Effector memory CD8-positive, alpha-beta T cell (primary cell): ENCODE measurements at places on chromosomes 16 and 17.

GRCh38 chr16:10305912-10306311, 79.9 kb upstream of the ATF7IP2 start:
- DNase-seq, result no peak

- no peak for DNase-seq
These were observed 19.1 kb upstream of the COPRS start for GRCh38 chr17:31877911-31878702.

DNA sequence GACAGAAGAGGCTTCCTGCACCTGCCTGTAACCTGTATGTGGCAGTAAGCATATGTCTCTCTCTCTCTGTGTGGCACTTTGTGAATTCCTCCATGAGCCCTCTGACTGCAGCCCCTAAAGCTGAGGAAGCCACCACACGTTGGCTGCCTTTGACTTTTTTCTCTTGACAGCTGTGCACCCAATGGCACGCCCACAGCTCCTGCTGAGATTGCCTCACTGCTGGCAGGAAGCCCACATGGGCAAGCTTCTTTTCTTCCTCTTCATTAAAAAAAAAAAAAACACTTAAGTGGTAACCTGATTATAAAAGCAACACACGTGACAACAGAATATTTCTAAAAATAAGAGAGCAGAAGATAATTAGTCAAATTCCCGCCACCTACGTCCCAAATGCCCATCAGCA, 34.0 kb upstream of the PIRT start:
- no peak for DNase-seq

- no peak for DNase-seq
These were observed 14.5 kb upstream of the TNFRSF13B start for GRCh38 chr17:16986391-16986790.

GRCh38 chr17:41682631-41683030, 6.1 kb upstream of the EIF1 start:
- no peak for DNase-seq

DNA sequence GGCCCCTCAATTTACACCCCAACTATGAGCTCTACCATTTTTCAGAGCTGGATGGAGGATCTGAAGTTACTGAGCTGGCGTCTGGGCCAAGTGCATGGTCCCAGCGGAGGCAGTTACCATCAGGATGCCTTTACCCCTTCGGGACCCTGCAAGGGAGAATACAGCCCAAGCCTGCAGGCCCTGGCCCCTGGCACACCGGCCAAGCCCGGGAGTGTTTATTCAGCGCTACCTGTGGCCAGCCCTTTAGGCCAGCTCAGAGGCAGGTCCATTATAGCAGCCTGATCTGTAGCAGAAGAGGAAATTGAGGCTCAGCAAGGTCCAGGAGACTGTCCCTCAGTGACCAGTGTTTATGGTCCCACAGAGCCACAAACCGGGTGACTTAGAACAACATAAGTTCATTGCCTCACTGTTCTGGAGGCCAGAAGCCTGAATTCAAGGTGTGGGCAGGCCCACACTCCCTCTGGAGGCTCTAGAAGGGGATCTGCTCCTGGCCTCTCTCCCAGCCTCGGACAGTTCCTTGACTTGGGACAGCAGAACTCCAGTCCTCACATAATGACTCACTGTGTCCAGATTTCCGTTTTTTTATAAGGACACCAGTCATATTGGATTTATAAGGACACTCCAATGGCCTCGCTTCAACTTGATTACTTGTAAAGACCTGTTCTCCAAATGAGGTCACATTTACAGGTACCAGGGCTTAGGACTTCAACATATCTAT, 8.8 kb downstream of the SEC14L5 start:
- no peak for DNase-seq

DNA sequence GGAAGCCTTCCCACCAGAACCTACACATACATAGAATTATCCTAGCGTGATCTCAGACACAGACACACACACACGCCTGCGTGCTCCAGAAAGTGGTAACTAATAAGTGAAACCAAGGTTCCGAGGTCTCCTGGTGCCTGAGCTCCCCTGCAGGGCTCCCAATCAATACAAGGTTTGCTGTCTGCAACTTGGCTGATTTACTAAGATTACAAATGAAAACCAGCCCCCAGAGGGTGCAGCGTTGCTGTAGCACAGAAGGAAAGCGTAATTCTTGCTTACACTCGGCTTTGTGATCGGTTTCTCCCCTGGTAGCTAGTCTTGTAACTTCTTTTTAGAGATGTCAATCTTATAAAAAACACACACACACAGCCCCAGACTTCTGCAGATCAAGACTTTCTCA, 334.1 kb upstream of the XYLT1 start:
- no peak for DNase-seq

DNA sequence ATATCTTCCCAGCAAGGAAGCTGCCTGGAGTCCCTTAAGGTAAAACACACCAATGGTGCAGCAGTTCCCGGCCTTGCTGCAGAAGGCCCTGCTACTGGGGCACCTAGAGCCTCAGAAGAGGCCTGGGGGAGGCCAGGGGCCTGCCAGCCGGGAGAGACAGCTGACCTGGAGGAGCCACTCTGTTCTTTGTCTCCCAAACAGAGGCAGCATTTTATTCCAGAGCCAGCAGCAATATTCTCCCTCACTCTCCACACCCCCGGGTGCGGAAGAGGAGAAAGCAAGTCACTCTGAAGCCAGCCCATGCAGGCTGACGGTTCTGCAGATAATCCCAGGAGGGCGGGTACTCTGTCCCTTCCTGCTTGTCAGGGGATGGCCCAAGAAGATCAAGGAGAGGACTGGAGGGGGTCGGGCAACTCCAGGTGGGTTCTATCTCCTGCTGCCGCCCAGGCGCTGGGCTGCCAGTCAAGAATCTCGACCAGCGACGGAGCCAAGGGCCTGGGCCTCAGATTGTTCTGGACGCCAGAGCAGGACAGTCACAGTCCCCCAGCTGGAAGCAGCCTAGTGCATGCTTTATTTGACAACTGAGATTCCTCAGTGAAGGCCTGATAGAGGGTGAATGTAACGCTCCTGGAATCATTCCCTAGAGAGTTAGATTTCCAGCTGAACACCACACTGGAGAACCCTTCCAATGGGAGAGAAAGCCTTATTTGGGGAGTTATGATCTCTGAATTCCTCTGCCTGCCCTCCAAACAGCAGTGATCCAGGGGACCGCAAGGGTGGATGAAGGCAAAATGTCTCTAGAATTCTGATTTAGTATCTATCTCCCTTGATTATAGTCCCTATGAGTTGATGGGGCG, 1.1 kb upstream of the KIFC3 start:
- no peak for DNase-seq
